Neural crest cell (in vitro differentiated cells): ENCODE measurements at places on chromosomes 1 and 21. TPM values are rescaled to one million over a fixed set of nuclear protein-coding genes. Genes with fewer than 3 reads are reported as not detected.

CRTC2 gene
- total RNA-seq = 34.1 and 34.7 TPM in 2 replicates

DNA sequence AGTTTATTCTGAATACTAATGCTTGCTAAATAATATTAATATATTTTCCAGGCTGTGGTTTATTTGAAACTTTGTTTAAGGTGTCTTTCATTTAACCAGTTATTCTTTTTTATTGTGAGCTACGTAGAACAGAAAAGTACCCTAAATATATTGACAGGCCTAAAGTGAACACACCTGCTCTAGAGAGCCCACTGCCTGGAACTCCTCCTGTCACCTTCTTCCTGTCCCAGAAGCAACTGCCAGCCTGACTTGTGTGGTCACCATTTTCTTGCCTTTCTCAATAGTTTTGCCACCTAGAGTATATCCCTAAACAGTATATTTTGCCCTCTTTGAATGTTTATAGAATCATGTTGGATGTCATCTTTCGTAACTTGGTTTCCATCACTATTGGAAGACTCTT is 48.5 kb downstream of the SCCPDH start:
- H3K27me3 ChIP-seq = no peaks in the 10 kb centered on the region
- peaks cover 41% of the 10 kb centered on the region for H3K36me3 ChIP-seq
- no peak for DNase-seq

GRCh38 chr21:24223624-24224023 is 1383.7 kb downstream of the MRPL39 start:
- H3K36me3 ChIP-seq = no peaks in the 10 kb centered on the region
- H3K4me3 ChIP-seq = no peak overlapping the region
- no peaks in the 10 kb centered on the region for H3K27me3 ChIP-seq
- no peak overlapping the region for H3K27ac ChIP-seq

GRCh38 chr1:242454262-242455051 is 70.0 kb downstream of the PLD5 start:
- no peak for DNase-seq
- peaks cover 2% of the 10 kb centered on the region for H3K27me3 ChIP-seq
- no peak overlapping the region for H3K4me3 ChIP-seq

- no peak overlapping the region for H3K27ac ChIP-seq
- DNase-seq = no peak
- no peak overlapping the region for H3K4me3 ChIP-seq
These were observed 20.4 kb upstream of the PWP2 start for GRCh38 chr21:44086636-44087425.
